ENCODE measurements at places on chromosomes 2 and 18.

GRCh38 chr2:11024259-11024645 lies 112.5 kb downstream of the KCNF1 start:
- no peaks in the 10 kb centered on the region for H3K4me1 ChIP-seq
- no peak overlapping the region for H3K4me3 ChIP-seq
- H3K27me3 ChIP-seq, result no peaks in the 10 kb centered on the region

- H3K36me3 ChIP-seq, result no peaks in the 10 kb centered on the region
- no peak overlapping the region for H3K4me3 ChIP-seq
- no peaks in the 10 kb centered on the region for H3K27me3 ChIP-seq
- no peak for DNase-seq
- H3K4me1 ChIP-seq, result no peaks in the 10 kb centered on the region
Measured at GRCh38 chr2:225400060-225400511, 576 bp downstream of the NYAP2 start.

DNA sequence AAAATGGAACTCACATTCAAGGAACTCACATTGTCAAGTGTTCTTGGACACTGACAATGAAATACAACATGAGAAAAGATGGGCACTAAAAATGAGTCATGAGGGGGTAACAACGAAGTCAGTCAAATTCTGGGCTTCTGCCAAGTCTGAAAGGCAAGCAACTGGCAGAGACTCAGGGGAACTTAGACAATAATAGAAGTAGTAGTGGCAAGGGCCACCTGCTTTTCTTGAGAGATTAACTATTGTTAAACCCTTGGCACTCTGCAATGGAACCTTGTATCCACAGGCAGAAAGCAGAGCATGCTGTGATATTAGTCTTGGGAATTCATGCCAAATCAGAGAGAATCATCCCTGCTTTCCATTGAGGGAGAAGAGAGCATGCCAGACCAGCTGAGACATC lies 382.6 kb upstream of the CDH2 start:
- no peak overlapping the region for H3K27ac ChIP-seq
- H3K4me3 ChIP-seq, result no peak overlapping the region
- no peaks in the 10 kb centered on the region for H3K4me1 ChIP-seq
- H3K27me3 ChIP-seq, result no peaks in the 10 kb centered on the region
- H3K36me3 ChIP-seq, result no peaks in the 10 kb centered on the region

DNA sequence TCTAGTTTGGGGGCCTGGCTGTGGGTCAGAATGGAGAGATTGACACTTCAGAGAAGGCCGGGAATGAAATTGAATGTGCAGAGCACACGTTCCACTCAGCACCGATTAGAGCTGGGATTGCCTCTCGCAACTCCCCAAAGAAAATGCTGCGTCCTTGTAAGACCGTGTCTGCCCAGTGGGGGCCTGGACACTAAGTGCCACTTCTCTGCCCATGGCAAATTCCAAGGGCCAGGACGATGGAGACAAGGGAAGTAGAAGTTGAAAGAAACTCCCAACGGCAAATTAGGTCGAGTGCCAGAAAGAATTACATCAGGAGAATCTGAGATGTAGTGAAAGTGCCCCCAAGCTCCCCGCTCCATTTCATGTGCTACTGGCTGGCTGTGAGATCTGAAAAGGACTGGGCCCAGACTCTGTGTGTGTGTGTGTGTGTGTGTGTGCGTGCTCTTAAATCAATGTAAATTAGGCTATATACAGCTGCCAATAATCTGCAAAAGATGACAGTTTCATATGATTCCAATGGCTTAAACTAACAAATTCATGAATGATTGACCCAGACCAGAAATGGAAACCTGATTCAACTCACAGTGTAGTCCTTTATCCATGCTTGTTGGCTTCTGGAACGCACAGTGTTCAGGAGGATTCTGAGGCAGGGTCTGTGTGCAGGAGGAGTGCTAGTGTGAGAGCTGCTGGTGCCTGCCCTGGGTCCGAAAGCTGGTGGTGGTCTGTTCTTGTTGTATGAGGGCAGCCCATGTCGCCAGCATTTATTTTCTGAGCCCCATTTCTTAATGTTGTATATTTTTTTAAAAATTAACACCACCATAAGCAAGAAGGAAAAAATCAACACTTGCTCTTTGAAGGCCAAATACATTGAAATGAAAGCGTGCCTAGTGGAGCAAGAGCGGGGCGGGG lies 234.3 kb downstream of the AGAP1 start:
- no peaks in the 10 kb centered on the region for H3K27me3 ChIP-seq
- H3K4me3 ChIP-seq, result no peak overlapping the region
- H3K4me1 ChIP-seq, result peaks cover 4% of the 10 kb centered on the region
- no peaks in the 10 kb centered on the region for H3K36me3 ChIP-seq
- no peak overlapping the region for H3K27ac ChIP-seq

DNA sequence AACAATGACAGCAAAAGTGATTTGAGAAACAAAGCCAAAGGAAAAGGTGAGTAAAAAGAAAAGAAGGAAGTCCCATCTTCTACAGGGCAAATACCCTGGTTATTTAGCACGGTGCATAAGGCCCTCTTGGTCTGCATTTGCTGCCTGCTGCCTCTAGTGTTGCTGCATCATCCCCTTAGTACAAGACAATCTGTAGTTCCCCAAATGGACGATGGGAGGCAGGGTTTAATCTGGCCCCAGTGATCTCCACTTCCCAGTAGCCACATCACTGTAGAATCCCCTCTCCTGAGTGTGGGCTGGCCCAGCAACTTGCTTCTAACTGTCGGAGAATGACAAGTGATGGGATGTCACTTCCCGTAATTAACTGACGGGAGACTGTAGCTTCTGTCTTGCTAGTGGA lies 85.1 kb downstream of the CTAGE1 start:
- H3K27me3 ChIP-seq, result no peaks in the 10 kb centered on the region
- peaks cover 19% of the 10 kb centered on the region for H3K4me1 ChIP-seq
- H3K36me3 ChIP-seq, result no peaks in the 10 kb centered on the region
- no peak overlapping the region for H3K27ac ChIP-seq

DNA sequence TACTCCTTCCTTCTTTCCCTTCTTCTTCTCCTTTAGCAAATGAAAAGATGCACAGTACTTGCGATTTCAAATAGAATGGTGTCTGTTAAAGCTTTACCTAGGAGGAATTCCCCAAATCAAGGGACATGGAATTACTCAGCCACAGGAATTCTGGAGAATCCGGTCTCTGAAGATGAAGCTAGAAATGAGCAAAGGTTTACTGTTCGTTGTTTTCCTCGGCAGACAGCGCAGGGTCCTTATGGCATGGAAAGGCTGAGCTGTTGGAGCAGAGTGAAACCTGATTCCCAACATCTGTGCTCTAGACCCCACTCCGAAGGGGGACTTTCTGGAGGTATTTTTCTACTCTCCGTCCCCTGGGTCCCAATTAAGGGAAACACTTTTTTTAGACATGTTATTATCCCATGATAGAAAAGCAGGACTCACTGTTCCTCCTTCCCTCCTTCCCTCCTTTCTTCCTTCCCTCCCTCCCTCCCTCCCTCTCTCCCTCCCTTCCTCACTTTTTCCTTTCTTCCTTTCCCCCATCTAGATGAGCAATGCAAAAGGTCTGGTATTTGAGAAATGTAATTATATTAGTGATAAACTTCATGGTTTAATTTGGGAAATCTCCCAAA lies 47.1 kb downstream of the CDCA7 start:
- H3K27ac ChIP-seq, result no peak overlapping the region
- peaks cover 8% of the 10 kb centered on the region for H3K4me1 ChIP-seq
- no peak for DNase-seq

GRCh38 chr2:240893363-240893844 lies 2.6 kb downstream of the MAB21L4 start:
- H3K4me3 ChIP-seq, result no peak overlapping the region
- DNase-seq, result peak; percentile 71
- H3K27me3 ChIP-seq, result no peaks in the 10 kb centered on the region
- no peak overlapping the region for H3K27ac ChIP-seq
- H3K36me3 ChIP-seq, result no peaks in the 10 kb centered on the region

- peak; percentile 67 for DNase-seq
- H3K27me3 ChIP-seq, result no peaks in the 10 kb centered on the region
- no peak overlapping the region for H3K4me3 ChIP-seq
- peaks cover 42% of the 10 kb centered on the region for H3K4me1 ChIP-seq
- H3K27ac ChIP-seq, result peak overlapping the region; percentile 75
Measured at GRCh38 chr2:20443276-20443920, 3.5 kb upstream of the RHOB start.

- no peaks in the 10 kb centered on the region for H3K27me3 ChIP-seq
- no peaks in the 10 kb centered on the region for H3K4me1 ChIP-seq
- no peak overlapping the region for H3K4me3 ChIP-seq
Measured at GRCh38 chr2:202056611-202057010, 16.4 kb upstream of the KIAA2012 start.

- no peaks in the 10 kb centered on the region for H3K27me3 ChIP-seq
- peaks cover 7% of the 10 kb centered on the region for H3K4me1 ChIP-seq
Measured at GRCh38 chr2:25229279-25230197, 61.2 kb upstream of the POMC start.

DNA sequence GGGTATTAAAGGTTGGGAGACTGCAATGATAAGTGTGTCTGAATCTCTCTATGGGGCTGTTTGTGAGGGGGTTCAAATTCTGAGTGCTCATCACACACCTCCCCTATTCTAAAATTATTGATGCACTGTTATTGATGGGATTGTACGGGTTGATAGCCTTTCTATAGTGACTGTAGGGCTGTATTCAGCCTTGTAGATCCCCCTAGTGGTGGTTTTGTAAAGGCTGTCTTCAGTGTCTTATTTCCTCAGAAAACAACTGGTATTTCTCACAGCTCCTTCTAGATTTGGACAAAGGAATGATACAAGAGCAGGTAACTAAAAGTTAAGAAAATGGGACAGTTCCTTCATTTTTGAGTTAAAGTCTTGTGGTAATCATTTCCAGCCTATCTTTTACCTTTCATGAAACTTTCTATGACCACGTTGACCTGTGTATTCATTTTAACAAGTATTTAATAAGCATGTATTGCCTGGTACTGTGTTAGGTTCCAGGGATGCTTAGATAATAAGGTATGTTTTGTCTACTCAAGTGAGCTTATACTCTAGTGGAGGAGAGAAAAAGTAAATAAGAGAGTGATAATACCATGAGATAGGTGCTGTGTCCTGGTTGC lies 21.2 kb downstream of the SMAD4 start:
- H3K27ac ChIP-seq, result no peak overlapping the region
- H3K27me3 ChIP-seq, result no peaks in the 10 kb centered on the region
- H3K4me3 ChIP-seq, result no peak overlapping the region
- DNase-seq, result no peak
- H3K36me3 ChIP-seq, result peaks cover 23% of the 10 kb centered on the region

DNA sequence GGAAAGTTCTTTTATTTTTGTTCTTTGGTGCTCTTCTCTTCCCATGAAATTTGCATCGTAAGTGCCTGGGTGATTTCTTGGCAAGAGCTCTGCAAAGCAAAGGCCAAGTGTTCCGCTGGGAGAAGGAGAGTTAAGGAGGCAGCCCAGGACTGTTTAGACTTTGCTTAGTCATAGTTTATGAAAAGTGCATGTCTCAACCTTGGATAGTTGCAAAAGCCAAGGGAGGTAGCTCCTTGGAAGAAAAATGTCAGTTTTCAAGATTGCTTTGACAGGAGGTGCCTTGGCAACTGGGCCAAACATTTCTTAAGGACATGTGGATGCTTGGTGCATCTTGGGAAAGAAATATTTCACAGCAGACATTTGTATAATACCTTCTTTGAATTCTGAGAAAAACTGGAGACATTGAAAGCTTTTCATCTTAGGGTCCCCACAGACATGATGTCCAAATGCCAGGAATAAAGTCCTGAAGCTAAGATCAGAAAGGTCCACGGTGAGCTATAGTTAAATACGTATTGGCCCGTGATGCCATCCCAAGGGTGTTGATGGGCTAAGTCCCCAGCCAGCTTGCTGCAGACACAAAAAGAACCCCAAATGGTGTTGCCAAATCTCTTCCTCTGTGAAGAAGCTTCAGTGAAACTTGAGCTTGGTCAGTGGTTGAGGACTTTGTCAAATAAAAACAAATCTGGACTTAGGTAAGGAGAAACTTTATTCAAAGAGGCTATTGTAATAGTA lies 96.3 kb upstream of the THUMPD2 start:
- H3K4me1 ChIP-seq, result no peaks in the 10 kb centered on the region
- DNase-seq, result peak; percentile 32
- H3K4me3 ChIP-seq, result no peak overlapping the region
- no peaks in the 10 kb centered on the region for H3K36me3 ChIP-seq

DNA sequence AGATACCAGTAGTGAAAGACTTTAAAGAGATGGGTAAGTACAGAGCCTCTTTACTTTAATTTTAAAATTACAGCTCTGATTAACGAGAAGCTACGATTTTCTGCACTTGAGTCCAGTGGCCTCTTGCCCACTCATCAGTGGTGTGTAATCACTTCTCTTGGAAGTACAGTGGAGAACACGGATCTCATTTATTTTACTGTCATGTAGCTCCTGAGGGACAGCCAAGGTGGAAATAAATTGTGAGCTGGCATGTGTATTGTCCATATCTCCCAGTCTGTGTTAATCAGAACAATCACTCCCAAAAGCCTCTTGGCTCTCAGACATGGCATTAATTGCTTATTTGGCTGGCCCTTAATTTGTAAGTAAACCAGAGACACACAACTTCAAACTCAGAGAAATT lies 69.4 kb downstream of the LOXHD1 start:
- no peak for DNase-seq
- H3K4me1 ChIP-seq, result no peaks in the 10 kb centered on the region
- no peak overlapping the region for H3K4me3 ChIP-seq
- no peaks in the 10 kb centered on the region for H3K27me3 ChIP-seq

DNA sequence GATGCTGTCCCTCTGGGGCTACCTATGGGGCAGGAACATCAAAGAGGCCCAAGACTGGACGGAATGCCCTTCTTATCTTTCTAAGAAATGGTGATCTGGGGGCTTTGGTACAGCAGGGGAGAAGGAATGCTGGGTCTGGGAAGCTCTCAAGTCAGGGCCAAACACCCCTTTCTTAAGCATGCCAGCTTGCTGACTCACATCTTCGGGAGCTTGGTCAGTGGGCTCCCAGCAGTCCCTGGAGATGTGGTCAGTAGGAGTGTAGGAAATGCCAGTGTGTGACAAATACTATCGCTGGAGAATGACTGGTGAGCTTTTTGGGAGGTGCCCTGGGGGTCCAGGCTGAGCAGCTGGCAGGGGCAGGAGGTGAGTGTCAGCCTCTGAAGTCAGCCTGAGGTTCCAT lies 105.0 kb upstream of the CDC42EP3 start:
- no peak for DNase-seq
- no peak overlapping the region for H3K27ac ChIP-seq
- no peak overlapping the region for H3K4me3 ChIP-seq
- no peaks in the 10 kb centered on the region for H3K36me3 ChIP-seq
- no peaks in the 10 kb centered on the region for H3K27me3 ChIP-seq

GRCh38 chr18:63409301-63409700 lies 13.0 kb downstream of the VPS4B start:
- no peak overlapping the region for H3K4me3 ChIP-seq
- no peak overlapping the region for H3K27ac ChIP-seq
- DNase-seq, result no peak

Data from upper lobe of left lung (tissue), 6 donors.